ENCODE measurements at places on chromosomes 16 and 17. TPM values are rescaled to one million over a fixed set of nuclear protein-coding genes. Genes with fewer than 3 reads are reported as not detected.

GRCh38 chr17:63928172-63928666 is 3.9 kb downstream of the CD79B start:
- DNase-seq = no peak

GRCh38 chr17:42819939-42820535 is 4.0 kb downstream of the BECN1 start:
- no peak for DNase-seq

DNA sequence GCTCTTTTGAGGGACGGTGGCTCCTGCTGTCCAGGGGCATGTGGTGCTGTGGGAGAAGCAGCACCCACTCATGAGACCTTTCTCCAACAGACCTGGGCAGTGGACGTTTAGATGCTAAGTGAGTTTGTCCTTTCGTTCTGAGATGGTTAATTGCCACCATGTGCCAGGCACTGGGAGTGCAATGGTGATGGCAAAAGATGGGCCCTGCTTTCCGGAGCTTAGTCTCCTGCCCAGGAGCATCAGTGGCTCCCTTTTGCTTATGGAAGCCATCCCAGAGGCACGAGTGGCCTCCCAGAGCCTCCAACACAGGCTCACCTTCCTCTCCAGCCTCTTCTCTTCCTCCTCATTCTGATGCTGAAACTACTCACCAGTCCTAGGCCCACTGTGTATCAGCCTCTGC is 28.4 kb downstream of the CASKIN2 start:
- DNase-seq = no peak

GRCh38 chr16:74698222-74698621 is 2.4 kb downstream of the MLKL start:
- no peak for DNase-seq

DNA sequence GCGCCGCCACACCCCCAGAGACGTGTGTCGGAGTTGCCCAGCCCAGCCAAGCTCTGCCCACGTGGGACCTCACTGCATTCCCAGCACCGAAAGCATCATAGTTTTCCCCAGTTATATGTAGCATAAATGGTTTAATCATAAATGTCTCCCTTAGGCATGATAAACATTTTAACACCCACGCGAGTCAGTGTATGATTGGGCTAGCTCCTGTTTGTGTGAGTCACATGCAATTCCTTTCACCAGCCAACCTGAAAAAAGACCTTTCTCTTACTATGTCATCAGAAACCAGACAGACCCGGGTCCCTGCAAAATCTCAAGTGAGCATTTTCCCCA is 9.2 kb downstream of the TAF1C start:
- DNase-seq = no peak

DNA sequence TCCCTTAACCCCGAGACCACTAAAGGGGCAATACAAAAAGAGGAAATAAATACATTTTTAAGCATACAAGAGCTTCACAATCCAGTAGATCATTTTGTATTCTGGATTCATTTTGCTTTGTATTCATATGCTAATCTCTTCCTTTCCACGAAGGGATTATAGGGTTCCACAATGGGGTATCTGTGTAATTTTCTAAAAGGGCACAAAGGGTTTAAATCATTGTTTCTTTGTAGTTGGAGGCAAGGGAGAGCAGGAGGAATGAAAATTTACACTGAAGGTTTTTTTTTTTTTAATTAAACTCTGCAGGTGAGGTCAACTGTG is 592 bp upstream of the NUFIP2 start:
- DNase-seq = no peak

The TBC1D3H gene
- total RNA-seq = not detected

DNA sequence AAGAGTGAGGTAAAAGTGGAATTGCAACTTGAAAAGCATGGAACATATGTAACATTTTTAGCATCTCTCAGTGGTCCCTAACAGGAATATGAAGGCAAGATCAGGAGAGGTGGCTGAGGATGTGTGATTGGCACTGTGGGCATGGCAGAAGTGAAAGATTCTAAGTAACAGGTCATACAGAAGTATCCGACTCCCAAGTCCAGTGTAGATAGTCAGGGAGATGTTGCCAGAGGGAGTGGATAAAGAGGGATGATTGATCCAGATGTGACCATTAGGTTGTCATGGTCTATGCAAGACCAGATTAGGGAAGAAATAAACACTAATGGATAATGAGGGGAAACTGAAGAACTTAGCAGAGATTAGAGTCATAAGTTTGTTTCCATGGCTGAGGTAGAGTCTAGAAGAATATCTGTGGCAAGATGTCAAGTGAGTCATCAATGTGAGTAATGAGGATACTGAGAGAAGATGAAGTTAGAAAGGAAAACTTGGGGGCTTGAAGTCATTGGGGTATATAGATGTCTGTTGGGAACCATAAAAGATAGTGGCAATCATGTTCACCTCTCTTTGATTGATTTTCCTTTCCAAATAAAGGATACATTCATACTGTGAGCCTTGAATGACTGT is 23.9 kb upstream of the CAPNS2 start:
- no peak for DNase-seq
